ENCODE measurements at places on chromosomes 12 and 14.

DNA sequence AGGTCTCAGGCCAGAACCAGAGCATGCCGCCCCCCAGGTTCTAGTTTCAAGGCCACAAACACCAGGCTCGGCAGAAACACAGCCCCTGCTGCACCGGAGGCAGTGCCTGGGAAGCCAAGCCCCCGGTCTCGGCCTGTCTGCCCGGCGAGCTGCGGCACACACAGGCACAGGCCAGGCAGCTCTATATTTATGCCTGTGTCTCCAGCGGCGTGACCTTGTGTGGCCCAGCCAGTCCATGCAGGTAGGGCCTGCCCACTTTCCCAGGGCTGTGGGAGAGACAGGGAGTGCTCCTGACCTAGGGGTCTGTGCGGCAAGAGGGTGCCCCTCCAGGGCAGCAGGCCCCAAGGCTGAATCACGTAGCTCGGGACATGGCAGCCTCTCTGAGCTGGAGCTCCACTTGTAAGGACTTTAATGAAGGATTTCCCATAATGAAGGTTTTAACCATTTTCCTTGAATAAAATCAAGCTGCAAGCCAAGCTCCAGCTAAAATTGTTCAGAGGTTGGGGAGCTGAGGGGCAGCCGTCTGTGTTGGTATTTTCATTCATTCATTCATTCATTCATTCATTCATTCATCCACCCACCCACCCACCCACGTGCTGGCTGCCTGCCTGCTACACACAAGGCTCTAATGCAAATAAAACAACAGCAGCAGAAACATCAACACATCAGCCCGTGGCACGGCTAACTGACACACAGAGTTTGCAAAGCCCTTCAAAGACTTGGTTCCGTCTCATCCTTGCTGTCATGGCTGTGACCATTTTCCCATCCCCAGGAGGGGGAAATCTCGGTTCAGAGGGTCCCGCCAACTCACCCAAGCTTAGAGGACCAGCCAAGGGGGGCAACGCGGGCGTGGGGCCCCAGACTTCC lies 92.0 kb downstream of the RFLNA start:
- no peak for DNase-seq

GRCh38 chr14:72605096-72605920 lies 288.6 kb downstream of the DPF3 start:
- DNase-seq = no peak

DNA sequence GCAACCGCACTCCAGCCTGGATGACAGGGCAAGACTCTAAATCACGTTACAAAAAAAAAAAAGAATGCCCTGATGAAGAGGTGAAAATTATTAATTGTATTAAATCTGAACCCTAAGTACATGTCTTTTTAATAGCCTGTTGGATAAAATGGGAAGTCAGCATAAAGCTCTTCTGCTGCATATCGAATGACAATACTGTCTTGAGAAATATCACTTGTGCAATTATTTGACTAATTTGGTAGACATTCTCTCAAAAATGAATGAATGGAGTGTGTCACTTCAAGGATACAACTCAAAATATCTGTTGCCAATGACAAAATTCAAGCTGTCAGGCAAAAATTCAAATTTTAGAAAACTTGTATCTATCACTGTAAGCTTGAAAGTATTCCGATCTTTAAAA lies 38.9 kb downstream of the DNAI7 start:
- no peak for DNase-seq

- DNase-seq = no peak
Measured at GRCh38 chr14:68551045-68551683, 241.7 kb downstream of the ZFP36L1 start.

DNA sequence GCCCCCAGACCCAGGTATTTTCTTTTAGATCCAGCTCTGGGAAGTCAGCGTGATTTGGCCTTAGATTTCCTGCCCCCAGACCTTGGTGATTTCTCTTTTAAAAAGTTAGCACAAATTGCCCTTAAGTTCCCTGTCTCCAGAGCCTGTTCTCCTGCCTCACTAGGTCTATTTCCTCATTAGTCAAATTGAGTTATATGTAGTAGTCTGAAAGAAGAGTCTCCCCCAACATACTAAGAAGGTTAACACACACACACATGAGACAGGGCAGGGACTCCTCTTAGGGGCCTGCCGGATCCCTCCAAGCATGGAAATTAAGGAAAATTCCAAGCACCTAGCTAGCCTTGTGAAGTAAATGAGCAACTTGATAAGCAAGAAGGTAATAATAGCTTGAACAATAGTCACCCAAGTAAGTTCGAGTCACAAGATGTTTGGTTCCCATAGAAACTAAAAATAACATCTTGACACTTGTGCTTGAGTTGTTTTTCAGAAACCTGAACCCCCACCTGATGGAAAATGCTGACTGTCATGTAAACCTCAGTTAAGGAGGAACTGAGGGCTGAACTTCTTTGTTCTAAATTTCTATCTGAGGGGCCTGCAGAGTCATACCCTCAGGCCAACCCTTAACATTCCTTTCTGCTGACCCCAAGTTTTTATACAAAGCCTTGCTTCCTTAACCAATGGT lies 51.6 kb downstream of the CAND1 start:
- no peak for DNase-seq

DNA sequence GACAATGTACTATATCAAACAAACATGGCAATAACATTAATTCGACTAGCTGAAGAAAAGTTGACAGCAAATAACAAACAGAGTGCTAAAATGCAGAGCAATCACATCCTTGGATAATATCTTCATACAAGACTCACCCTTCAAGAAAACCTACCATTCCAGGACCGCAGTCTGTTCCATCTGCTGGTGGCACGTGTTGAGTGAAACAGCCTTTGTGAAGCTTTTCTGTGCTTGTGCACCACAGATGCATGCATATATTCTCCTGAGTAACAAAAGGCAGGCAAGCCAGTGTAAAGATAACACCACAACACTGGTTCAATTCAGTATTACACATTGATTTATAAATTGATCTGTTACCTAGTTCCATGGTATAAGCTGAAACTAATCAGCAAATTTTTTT lies 89.3 kb downstream of the ADAMTS20 start:
- no peak for DNase-seq

GRCh38 chr14:103688906-103689902 lies 26.0 kb downstream of the XRCC3 start:
- DNase-seq = no peak

GRCh38 chr12:1162081-1162760 lies 171.2 kb downstream of the ERC1 start:
- no peak for DNase-seq

DNA sequence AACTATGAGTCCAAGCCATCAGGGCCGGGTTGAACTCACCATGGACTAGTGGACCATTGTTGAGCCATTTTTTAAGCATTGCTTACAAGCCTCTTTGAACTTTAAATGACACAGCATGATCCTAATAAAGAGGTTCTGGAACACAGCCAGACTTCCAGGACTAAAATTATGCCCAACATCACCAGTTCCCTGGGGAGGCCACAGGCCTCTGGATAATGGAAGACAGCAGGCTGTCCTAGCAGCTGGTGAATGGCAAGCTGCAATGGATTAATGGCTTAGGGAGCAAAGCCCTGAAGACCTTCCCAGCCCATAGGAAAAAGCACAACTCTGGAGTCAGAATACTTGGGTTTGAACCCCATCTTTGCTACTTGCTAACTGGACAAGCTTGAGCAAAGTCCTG lies 71.3 kb downstream of the FLRT2 start:
- DNase-seq = no peak

GRCh38 chr12:13082861-13083260 lies 20.6 kb downstream of the GSG1 start:
- DNase-seq = no peak

- DNase-seq = no peak
Measured at GRCh38 chr12:110948041-110948440, 27.7 kb upstream of the MYL2 start.

DNA sequence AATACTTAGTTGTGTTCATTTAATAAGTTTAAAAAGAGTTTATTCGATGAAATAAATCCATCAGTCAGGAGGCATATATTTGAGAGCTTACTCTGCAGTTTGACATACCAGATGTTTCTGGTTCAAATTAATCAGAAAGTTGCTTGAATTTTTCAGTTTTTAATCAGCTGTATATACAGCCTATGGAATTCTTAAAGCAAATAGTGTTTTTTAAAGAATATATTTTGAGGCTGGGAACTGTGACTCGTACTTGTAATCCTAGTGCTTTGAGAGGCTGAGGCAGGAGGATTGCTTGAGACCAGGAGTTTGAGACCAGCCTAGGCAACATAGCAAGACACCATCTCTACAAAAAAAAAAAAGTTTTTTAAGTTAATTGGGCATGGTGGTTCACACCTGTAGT lies 112.1 kb downstream of the MON2 start:
- no peak for DNase-seq

GRCh38 chr12:98645572-98646067 lies 530 bp downstream of the APAF1 start:
- no peak for DNase-seq
